ENCODE measurements at places on chromosomes 5 and 9.

- DNase-seq, result no peak
Measured at GRCh38 chr5:131792896-131793295, 3.9 kb downstream of the FNIP1 start.

- no peak for DNase-seq
Measured at GRCh38 chr9:90999425-91000397, 198.1 kb downstream of the SYK start.

DNA sequence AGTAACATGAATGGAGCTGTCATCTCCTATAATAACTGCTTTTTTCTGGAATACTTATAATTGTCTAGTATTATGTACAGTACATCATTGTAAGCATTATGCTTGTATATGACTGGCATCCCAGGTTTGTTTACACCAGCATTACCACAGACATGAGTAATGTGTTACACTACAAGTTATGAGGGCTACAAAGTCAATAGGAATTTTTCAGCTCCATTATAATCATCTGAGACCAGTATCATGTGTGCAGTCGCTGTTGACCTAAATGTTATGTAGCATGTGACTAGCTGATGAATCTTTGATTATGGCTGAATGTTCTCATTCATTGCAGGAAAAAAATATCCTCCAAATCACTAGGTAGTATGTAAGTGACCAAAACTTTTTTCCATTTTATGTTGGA is 2.2 kb downstream of the ZCCHC9 start:
- no peak for DNase-seq

- no peak for DNase-seq
Measured at GRCh38 chr5:128216860-128217531, 133.4 kb downstream of the SLC12A2 start.

- DNase-seq, result peak; percentile 70
Measured at GRCh38 chr9:110752766-110753165, 84.2 kb downstream of the MUSK start.

DNA sequence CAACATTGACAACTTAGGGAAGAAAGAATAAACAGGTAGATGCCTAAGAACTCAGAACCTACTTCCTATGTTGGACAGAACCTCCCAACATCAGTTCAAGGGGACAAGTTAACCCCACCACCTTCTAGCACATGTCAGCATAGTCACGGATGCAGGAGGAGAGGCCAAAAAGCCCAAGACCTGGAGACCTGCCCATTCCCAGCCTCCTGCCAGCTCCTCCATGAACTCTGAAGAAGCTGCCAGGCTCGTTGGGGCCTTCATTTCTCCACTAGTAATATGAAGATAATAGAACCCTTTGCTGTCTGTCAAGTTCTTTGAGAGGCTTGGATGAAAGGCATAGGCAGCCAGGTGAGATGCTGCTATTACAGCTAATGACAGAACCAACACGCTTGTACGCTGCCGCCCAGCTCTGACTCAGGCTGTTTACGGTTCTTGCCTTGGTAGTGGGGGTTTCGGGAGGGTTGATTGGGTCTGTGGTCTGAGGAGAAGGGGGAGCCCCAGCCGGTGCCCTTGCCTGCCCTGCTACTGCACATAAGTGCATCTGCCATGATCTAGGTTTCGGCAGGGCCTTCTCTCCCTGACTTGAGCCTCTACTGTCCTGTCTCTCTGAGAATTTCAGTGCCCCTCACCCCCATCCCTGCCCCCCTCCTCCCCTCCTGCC is 82.2 kb downstream of the NRG2 start:
- DNase-seq, result no peak

DNA sequence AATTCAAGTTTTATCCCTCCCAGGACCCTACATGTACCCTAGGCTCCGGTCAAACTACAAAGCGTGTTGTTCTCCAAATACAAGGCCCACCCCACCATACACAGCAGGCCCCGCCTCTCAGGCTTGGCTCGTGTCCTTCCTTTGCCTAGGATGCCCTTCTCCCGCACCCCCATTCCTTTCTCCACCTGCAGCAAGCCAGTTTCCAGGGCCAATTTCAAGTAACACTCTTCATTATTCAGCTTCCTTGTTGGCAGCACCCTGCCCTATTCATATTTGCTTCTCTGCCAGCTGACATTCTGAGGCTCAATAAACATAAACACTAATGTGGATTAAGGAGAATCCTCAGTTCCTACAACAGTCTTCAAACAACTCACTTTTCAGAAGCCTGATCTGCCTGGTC is 31.7 kb downstream of the EPB41L4B start:
- DNase-seq, result no peak

DNA sequence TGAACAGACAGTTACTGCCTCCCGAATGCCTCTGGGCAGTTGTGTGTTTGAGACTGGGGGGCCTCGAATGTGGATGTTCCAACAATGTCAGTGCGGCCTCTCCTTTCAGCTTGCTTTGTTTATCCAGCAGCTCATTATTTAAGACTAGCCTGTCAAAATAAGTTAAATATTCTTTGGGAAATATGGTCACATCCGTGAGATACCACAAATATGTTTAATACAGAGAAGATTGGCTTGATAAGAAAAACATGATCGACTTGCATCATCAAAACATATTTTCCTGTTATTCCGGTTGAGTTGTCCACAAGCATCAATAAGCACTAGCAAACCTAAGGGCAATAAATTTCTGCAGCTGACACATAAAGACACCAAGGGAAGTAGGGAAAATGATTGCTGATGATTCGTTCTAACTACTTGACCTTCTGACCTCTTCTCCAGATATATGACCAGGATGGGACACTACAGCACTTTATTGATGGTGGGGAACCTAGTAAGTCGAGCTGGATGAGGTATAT is 66.5 kb downstream of the PRDM6 start:
- no peak for DNase-seq

DNA sequence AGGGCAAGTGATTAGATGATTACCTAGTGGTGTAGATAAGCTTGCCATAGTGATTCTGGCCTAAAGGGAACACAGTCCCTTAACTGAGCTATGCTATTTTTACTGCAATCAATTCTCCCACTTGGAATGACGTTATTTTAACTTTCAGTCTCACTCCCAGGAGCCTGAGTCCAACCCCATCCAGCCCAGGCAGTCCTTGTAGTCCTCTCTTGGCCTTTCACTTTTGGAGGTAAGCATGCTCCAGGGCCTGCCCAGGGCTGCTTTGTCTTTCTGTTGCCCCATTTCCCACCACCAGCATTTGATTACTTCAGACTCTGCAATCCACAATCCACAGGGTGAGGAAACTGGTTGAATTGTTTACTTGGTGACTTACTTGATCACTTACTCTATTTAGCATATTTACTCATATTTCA is 233.0 kb downstream of the CD180 start:
- DNase-seq, result no peak

DNA sequence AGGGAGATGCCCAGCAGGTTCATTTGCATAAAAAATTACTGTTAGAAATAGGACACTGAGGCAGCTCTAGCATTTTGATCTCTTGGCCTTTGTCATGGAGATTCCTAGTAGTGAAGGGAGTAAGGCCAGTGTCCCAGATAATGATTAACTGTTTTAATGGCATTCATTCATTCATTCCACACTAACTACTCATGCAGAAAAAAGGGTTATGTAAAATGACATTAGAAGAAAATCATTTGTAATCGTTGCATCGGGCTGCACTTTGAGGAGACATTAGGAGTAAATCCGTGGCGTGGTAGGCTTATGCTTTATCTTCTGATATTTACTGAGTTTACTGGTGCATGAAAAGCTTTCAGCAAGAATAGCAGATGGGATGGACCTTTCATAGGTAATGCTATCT is 82.6 kb upstream of the GRHPR start:
- no peak for DNase-seq

DNA sequence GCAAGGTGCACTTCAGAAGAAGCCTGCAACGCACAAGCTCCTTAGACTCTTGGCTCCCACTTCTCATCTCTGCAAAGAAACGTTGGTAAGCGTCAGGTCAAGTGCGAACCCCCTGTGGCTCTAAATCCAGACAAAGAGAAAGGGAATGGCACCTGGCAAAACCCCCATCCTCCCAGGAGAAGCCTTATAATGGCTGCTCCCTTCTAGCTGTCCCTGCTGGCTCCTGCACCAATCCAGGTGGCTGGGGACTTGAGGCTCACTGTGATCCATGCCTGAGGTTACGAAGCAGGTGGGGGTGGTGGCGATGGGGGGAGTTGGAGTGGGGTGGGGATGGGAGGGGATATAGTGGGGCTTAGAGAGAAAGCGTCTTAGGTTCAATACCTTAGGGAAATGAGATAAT is 272.8 kb downstream of the DENND1A start:
- DNase-seq, result no peak

- peak; percentile 87 for DNase-seq
Measured at GRCh38 chr5:8176101-8176693, 307.2 kb downstream of the MTRR start.

DNA sequence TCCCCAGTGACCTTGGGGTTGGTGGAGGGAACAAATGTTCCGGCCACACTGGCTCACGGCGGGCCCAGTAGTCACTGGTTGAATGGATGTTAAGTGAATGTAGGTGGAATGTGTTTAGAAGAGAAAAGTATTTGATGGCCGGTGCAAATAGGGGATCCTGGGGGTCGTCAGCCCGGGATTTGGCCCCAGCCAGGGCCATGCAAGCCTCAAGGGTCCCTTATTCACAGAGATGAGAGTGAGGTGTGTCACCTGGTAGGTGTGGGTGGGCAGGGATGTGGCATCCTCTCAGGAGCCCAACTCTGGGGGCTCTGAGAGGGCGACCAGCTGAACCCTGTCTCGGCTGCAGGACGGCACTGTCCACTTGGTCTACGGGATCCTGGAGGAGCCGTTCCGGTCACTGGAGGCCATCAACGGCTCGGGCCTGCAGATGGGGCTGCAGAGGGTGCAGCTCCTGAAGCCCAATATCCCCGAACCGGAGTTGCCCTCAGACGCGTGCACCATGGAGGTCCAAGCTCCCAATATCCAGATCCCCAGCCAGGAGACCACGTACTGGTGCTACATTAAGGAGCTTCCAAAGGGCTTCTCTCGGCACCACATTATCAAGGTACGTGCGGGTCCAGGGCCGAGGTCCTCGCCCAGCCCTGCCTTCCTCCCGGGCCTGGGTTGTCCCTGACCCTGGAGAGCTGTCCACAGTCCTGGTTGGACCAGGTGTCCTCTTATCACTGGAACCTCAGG is 5.9 kb downstream of the DBH start:
- no peak for DNase-seq

GRCh38 chr5:172567843-172568242 is 73.2 kb upstream of the NEURL1B start:
- no peak for DNase-seq

DNA sequence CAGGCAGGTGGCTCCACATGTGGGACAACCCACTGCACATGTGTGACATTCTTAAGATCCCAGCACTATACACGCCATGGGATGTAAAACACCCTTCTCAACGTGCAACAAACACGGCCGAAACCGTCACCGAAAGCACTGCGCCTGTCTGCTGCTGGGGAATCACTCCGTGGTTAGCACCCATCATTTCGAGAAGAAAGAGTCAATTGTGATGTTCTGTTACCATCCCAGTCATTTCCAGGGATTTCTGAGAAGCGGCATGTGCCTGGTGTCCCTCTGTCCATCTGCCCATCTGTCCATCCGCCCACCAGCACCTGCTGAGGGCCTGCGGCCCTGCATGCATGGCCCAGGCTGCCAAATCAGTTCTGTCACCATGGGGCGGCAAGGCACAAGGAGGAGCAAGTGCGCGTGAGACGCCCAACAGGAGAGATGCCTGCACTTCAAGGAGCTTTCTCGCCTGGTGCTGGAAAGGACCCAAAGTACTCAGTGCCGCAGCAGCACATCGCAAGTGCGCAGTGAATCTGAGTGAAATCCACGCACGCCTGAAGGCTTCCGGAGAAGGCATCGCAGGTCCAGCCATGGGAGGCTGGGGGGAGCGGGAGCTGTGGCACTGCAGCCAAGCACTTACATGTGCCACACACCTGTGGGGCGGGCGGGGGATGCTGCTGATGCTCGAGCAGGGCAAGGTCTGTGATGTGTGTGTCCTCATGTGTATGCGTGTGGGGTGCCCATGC is 38.0 kb downstream of the VAV2 start:
- DNase-seq, result no peak

GRCh38 chr9:121316852-121317373 is 49.0 kb downstream of the GSN start:
- DNase-seq, result no peak
